ENCODE measurements at places on chromosomes 2 and 18.
A peak's percentile ranks its signal among the peaks of the same experiment; 100 is the strongest.

DNA sequence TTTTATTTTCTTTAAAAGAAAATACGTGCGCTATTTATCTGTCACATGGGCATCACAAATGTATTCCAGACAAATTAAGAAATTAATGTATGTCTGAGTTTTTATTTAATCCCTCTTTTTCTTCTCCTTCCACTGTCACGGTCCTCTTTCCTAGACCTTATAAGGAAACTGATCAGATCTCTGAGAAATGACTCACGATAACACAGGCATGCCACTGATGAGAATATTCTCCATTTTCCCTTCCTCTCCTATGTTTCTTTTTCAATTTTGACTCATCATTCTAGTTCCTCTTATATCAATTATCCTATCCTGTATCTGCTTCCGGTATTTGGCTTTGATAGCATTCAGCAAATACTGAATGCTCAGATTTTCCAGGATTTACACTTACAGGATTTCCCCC is 121.8 kb downstream of the DSC3 start:
- no peak for DNase-seq

GRCh38 chr2:26884486-26884885 is 36.6 kb downstream of the DPYSL5 start:
- DNase-seq = no peak

GRCh38 chr2:177717831-177718618 is 325.5 kb downstream of the AGPS start:
- DNase-seq = no peak

DNA sequence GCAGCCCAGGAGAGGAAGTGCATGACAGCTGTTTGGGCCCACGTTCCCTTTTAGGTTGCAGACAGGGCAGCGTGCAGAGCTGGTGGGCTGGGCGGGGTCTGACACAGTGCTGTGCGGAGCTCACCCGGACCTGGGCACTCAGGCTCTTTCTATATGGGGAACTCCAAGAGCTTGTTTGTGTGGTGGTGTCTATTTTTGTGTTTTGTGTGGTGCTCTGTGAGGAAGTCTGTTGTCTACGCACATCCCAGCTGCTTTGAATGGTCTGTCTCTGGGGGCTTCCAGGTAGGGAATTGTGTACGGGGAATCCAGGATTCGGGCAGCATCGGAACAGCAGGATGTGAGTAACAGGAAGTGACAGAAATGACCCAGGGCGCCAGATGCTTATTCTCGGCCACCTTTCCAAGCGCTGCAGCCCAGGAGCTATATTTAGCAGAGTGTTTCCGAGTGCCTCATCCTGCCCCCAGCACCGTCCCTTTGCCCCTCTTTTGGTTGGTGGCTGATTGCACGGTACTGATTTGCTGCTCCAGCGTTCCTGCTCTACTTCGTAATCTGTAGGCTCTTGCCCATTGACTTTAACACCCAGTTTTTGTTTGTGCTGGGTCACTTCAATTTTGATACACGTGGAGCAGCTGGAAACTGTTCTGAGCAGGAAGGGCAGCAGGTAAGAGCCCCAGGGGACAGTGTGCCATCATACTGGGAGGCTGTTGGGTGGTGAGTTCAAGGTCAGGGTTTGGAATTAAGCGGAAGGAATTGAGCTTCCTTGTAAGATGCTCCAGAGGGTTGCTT is 64.7 kb downstream of the DGKD start:
- no peak for DNase-seq

GRCh38 chr2:681312-681711 is 4.1 kb upstream of the TMEM18 start:
- no peak for DNase-seq

GRCh38 chr2:108383146-108383830 is 5.5 kb downstream of the SULT1C4 start:
- DNase-seq = no peak

DNA sequence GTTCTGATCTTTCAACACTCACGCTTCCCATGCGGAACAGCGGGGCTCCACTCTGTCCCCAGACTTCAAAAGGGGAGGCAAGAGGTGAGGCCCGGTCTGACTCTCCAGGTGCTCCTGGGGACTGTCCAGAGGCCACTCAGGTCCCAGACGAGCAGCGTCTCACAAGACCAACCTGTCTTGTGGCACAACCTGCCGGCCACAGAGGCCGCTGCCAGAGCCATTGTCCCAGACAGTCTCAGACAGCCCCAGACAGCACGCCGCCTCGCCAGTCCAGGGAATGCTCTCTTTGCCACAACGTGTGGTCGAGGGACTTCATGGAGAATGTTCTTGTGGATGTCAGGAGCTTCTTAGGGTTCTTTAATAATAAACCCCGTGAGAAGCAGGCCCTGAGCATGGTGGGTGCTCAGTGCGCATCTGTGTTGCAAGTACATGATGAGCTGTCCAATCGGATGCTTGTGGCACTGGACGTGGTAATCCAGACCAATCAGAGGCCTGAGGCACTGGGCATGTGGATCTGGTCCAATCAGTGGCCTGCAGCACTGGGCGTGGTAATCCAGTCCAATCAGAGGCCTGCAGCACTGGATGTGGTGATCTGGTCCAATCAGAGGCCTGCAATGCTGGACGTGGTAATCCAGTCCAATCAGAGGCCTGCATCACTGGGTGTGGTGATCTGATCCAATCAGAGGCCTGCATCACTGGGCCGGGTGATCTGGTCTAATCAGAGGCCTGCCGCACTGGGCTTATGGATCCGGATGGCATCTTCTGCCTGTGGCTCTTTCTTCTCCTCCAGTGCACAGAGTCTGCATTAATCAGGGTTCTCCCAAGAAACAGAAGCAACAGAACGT is 76.4 kb downstream of the TMEM18 start:
- DNase-seq = no peak

DNA sequence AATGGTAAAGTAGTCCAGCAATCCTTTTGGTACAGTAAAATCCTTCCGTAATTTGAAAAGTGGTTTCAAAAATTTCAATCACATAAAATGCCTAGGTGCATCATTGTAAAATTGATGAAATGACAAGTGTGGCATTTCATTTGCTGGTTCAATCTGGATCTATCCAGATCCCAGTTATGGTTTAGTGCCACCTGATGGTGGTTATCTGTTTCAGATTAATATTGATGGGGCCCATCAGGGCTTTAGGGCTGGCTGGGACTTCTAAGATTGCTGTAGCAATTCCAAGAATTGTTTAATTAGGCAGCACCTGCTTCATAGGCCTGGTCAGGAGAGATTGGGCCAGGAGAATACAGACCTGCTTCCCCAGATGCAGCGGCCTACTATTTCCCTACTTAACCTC is 55.5 kb upstream of the PIK3C3 start:
- DNase-seq = no peak

DNA sequence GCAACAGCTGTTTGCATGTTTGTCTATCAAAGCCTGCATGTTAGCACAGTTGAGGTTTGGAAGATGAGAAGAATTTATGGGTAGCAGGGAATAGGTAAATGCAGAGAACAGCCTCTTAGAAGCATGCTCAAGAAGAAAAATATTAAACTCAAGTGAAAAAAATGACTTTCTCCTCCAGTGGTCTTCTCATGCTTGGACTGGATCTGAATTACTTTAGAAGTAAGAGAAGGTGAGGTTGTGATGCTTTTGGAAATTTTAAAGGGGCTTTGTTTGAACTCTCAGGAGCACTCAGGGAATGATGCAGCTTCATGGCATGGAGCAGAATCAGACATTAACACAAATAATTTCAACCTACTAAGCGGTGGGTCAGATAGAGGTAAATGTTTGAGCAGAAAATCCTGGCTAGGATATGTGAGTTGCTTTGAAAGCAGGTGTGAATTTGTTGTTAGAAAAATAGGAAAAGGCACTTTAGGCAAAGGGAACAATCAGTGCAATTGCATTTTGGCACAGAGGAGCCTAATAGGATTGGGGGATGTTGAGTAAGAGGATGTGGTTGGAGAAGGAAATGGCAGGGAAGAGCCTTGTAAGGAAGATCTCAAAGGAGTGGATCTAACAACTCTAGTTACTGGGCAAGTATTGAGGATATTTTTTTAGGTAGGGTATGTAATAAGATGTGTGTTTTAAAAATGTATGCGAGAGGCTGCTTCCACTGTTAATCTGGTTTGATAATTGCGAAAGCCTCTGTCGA is 76.3 kb downstream of the DDX1 start:
- peak; percentile 58 for DNase-seq

DNA sequence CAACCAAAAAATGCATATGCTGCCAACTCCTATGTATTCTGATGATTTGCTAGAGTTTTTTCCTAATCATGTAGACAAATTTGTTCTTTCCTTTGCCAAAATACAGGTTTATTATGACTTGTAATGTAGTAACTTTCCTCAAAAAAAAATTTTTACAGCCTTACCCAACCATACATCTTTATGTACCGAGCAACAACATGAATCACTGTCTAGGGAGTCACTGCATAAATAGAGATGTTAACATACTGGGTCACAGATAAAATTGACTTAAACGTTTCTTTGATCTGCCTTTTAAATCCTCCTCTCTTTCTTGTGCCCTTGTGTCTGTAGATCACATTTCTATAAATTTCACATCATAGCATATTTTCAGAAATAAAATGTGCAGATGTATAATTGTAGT is 143.6 kb downstream of the MBD2 start:
- DNase-seq = no peak

All from NCI-H226 (cell line).